ENCODE measurements at places on chromosomes 16 and 17.
A peak's percentile ranks its signal among the peaks of the same experiment; 100 is the strongest.

GRCh38 chr16:82382521-82382920 is 212.5 kb upstream of the MPHOSPH6 start:
- no peak for DNase-seq

DNA sequence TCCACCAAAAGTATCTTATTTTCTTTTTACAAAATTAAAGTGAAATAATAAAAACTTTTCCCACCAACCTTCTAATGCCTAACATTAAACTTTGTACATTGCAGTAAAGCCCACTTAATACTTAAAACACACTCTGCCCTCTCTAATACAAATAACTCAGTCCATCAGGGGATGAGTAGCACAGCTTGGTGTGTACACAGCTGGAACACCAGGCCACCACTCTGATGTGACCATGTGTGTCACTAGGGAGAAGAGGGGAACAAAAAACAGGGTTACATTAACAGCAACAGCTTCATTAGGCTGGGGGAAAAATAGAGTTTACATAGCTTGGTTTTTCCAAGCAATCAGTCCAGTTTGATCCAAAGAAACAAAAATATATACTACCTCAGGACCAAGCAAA is 295.0 kb downstream of the CEP112 start:
- no peak for DNase-seq

GRCh38 chr16:72566174-72566573 is 394.2 kb upstream of the PMFBP1 start:
- no peak for DNase-seq

DNA sequence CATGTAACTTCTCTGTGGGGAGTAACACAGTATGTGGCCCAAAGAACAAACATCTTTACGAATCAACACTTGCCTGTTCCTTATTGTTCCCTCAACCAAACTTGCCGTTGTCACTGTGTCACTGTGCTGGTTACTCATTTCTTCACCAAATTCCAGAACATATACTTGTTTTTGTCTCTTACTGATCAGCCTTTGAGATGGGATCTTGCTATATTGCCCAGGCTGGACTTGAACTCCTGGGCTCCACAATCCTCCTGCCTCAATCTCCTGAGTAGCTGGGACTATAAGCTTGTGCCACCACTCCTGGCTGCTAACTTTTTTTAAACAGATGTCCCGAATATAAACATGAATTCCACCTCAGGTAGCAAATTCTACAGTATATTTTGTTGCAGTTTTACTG is 115.1 kb downstream of the PARN start:
- no peak for DNase-seq

- no peak for DNase-seq
Measured at GRCh38 chr17:78279360-78279990, 48.0 kb downstream of the TMEM235 start.

- DNase-seq, result no peak
Measured at GRCh38 chr17:2878751-2879254, 82.6 kb downstream of the RAP1GAP2 start.

- no peak for DNase-seq
Measured at GRCh38 chr17:12624211-12624610, 41.5 kb upstream of the MYOCD start.

DNA sequence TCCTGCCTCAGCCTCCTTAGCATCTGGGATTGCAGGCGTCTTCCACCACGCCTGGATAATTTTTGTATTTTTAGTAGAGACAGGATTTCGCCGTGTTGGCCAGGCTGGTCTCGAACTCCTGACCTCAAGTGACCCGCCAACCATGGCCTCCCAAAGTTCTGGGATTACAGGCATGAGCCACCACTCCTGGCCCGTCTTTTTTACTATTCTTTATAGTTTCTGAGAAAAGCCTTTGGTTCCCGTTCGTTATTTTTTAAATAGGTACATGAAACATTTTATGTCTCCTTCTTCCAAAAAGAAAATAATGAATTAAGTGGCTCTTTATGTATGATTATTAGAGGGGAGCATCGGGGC is 570 bp upstream of the BCO1 start:
- DNase-seq, result no peak

- DNase-seq, result no peak
Measured at GRCh38 chr17:170130-170670, 11.2 kb downstream of the DOC2B start.

GRCh38 chr17:33596899-33597298 is 303.8 kb upstream of the ASIC2 start:
- DNase-seq, result no peak

DNA sequence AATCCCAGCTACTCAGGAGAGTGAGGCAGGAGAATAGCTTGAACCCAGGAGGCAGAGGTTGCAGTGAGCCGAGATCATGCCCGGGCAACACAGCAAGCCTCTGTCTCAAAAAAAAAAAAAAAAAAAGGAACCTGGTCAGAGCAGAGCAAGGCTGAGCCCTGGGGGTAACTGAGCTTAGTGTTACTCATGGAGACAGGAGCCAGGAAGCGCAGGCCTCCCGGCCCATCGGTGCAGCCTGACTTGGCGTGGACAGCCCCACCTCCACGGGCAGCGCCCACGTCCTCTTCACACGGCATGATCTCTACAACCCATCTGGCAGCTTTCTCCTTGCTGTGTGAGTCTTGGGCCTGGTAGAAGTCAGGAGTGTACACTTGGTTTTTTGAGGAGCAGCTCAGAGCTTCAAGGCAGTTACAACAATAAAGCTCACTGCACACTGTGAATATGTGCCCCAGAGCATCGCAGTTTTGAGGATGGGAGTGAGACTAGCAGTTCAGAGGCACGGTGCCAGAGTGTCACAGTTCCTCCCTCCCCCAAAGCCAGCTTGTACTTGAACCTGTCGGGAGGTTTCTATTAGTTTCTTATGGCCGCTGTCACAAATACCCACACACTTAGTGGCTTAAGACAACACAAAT is 129.9 kb downstream of the RAP1GAP2 start:
- peak; percentile 67 for DNase-seq

- DNase-seq, result no peak
Measured at GRCh38 chr16:87207965-87208364, 109.2 kb downstream of the C16orf95 start.

- no peak for DNase-seq
Measured at GRCh38 chr17:10126616-10127501, 71.5 kb downstream of the GAS7 start.

GRCh38 chr16:30844671-30845449 is 49.0 kb downstream of the BCL7C start:
- DNase-seq, result peak; percentile 69

DNA sequence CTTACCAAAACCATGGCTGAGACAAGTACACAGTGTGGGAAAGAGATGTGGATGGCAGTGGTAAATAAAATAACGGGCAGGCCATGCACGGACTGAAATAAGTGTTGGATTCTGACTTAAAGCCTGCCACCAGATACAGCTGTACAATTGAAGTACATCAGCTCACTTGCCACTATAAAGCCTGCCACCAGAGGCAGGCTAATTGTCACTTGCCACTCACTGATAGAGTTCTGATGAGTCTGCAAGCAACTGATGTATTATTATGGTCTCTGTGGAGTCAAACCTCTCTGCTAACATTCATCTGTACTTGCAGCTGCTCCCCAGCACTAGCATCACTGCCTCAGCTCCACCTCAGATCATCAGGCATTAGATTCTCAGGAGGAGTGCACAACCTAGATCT is 93.0 kb downstream of the CYTH1 start:
- no peak for DNase-seq

DNA sequence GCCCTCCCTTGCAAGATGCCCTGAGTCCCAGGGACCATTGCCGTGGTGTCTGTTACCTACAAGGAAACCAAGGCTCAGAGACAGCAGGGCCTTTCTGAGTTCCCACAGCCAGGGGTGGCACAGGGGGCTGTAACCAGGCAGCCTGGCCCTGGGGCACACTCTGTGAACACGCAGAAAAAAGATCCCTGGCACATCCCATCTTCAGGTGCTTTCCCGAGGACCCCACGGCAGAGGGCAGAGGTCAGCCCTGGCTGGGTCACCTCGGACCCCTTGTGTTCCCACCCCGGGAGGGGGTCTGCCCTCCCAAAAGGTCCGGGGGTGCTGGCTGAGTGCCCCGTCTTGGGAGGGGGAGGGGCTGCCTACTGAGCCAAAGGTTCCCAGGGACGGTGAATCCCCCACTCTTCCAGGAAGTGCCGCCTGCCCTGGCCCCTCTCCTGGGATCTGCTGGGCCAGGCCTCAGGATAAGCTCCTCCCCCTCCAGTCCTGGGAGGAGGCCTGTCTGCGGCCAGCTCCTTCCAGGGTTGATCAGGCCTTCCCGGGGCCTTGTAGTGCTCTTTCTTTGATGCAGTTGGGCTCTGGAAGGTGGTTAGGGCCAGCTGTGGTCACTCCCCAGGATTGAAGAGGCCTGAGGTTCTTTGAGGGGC is 8.1 kb downstream of the GLIS2 start:
- no peak for DNase-seq

DNA sequence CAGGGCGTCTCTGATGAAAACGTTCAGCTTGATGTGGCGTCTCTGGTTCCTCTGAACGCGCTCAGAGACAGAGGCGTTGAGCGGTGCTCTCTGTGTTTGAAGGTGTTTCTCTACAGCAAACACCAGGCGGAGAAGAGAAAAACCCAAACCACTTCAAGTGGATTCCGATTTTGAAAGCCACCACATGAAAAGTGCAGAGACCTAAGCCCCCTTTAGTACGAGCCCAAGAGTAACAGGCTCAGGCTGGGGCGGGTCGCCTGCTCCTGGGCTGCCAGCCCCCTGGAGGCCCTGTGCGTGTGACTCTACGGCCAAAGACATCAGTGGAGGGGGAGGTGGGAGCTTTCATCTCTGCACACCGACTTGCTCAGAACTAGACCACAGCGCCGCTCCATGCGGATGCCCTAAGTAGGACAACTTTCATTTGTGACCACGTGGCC is 328.4 kb downstream of the MAF start:
- no peak for DNase-seq

GRCh38 chr16:66289051-66289680 is 77.3 kb upstream of the CDH5 start:
- no peak for DNase-seq

GRCh38 chr17:80805032-80805751 is 186.4 kb upstream of the CHMP6 start:
- no peak for DNase-seq

DNA sequence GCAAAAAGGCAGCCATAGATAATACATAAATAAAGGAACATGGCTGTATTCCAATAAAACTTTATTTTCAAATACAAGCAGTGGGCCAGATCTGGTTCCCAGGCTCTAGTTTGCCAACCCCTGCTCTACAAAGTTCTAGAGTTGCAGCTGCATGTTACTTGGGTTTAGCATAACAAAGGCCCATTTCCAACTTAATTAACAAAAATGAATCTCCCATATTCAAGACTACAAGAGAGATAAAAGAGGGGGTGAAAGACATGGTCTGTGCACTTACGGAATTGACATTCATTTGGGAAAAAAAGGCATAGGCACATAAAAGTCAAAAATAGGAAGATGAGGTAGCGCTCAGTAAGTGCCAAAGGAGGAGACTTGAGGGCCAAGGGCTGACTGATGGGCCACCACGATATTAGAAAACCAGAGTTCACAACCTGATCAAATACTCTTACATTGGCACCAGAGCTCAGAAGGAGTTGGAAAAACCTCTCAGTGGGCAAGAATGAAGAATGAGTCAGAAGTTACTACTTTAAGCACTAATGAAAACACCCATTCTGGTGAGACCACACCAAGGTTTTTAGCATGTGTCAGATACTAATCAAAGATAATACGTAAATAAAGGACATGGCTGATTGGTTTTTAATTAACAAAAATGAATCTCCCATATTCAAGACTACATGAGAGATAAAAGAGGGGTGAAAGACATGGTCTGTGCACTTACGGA is 164.0 kb downstream of the VPS53 start:
- DNase-seq, result peak; percentile 17

DNA sequence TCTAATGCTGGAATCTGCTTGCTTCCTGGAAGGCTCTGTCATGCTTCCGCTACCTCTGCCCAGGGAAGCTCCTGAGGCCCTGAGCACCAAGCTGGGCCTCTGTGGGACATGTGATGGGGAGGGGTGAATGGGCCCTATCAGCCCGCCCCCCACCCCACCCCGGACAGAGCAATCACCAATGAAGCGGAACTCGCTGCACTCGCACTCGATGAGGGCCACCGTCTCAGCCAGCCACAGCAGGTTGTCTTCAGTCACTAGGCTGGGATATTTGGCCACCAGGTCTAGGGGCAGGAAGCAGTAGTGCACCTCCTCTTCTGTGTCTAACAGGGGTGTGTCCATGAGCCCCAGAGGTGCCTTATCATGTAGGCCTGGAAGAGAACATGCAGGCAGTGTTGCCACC is 23.6 kb downstream of the KCTD19 start:
- no peak for DNase-seq

All from H54 (cell line).